RPMI7951 (cell line): ENCODE measurements at places on chromosomes 16 and 17. TPM values are rescaled to one million over a fixed set of nuclear protein-coding genes. Genes with fewer than 3 reads are reported as not detected.

- DNase-seq, result no peak
Observed at GRCh38 chr17:60333628-60334031, 58.3 kb downstream of the USP32 start.

DNA sequence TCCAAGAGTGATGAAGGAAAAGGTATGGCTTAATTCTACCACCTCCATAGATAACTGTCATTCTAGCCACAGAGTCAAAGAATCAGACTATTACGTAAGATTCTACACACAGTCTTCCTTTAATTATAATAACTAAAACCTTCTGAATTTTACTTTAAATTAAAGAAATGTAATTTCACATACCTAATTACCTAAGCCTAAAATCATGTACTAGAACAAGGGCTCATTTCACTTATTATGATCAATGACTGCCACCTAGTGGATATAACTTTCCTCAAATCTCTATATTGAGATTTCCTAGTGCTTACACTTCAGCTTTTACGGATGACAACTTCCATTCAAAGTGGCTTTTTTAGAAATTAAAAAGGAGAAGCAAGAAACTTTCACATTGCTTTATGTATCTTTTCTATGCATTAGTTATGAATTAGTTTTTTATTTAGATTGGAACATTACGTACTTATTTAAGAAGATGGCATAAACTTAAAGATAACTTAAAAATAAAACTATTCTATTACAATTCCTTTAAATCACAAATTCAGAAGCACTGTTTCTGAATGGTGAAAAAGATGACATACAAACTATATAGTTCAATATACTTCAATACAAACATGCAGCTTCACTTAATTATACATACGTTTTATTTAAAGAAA, 18.2 kb upstream of the ABCA10 start:
- peak; percentile 37 for DNase-seq

DNA sequence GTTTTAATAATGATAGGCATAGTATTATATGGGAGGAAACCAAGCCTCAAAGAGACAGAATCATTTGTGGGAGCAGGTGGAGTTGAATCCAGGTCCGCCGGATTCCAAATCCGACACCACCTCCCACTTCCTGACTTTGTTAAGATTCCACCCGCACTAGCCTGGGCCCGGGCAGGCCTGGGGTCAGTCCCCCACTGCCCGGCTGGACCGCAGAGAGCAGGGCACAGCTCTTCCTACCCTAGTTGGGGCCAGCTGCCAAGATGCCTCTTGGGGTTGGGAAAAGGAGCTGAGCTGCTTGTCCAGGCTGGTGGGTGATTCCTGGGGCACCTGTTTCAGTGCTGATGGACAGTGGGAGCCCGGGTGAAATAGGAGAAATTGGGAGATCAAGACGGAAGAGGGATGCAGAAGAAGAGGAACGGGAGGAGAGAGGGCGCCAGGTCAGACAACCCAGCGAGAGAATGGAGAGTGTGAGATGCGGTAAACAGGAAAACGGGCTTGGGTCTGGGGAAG, 53.9 kb downstream of the OR1D5 start:
- no peak for DNase-seq

- DNase-seq, result no peak
Observed at GRCh38 chr17:32849879-32850278, 27.0 kb downstream of the MYO1D start.

- DNase-seq, result no peak
Observed at GRCh38 chr17:81241648-81242420, 2.7 kb downstream of the NDUFAF8 start.

PGAP6 gene
- 20.2 and 25.8 TPM in 2 replicates for total RNA-seq

RHBDF2 gene
- total RNA-seq, result 22.6 and 24.0 TPM in 2 replicates
